ENCODE measurements at places on chromosomes 4 and X. TPM values are rescaled to one million over a fixed set of nuclear protein-coding genes. Genes with fewer than 3 reads are reported as not detected.

DNA sequence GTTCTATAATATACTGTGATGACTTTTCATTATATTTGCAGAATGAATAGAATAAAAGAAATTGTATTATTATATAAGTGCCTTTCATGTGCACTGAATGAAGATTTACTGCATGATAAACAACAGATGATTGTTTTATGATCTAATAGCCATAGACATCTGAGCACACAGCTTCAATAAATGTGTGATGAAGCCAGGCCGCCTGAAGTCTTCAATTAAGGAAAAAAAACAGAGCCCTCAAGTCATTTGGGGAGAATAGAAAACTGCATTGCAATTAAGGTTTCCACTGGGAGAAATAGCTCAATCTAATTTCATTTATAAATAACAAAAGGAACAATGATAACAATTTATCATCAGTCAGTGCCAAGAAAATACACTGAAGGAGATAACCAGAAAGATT is 955.2 kb downstream of the FSTL5 start:
- DNase-seq: no peak

DNA sequence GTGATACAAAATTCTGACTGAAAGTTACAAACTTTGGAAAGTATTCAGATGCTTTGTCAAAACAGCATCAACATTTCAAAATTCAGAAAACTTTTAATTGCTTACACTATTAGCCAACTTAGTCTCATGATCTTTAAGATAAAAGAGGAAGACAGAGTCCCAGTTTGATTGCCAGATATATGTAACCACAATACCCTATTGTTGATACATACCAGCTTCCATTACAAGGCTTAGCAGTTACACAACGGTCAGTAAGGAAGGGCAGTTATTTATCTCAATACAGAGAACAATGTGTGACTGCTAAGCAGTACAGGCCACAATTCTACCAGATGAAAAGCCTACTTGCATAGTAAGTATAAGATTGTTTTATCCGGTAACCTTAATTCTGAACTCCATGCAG is 138.4 kb downstream of the SPANXN3 start:
- no peak for DNase-seq

- DNase-seq: no peak
Measured at GRCh38 chr4:7530932-7531639, 96.4 kb upstream of the PSAPL1 start.

GRCh38 chr4:79241846-79242245 is 84.0 kb downstream of the NAA11 start:
- no peak for DNase-seq

GRCh38 chr4:88320780-88321373 is 36.5 kb upstream of the PPM1K start:
- no peak for DNase-seq

DNA sequence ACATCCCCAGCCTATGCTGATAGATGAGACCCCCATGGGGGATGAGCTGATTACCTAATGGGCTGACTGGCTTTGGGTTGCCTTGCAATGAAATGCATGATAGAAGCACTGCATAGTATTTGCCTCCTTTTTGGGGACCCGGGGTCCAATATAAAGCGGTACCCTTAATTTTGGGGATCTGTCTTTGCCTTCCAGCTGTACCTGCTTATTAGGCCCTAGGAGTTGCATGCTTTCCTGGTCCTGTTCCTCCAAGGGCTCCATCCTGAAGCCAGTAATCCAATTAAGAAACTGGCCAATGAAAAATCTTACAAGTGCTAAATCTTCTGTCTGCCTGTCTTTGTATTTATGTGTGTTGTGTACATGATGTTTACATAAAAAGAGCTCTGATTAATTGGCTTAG is 791.6 kb downstream of the TRIML1 start:
- no peak for DNase-seq

The RAB39B gene
- 2.8 TPM for polyA plus RNA-seq

DNA sequence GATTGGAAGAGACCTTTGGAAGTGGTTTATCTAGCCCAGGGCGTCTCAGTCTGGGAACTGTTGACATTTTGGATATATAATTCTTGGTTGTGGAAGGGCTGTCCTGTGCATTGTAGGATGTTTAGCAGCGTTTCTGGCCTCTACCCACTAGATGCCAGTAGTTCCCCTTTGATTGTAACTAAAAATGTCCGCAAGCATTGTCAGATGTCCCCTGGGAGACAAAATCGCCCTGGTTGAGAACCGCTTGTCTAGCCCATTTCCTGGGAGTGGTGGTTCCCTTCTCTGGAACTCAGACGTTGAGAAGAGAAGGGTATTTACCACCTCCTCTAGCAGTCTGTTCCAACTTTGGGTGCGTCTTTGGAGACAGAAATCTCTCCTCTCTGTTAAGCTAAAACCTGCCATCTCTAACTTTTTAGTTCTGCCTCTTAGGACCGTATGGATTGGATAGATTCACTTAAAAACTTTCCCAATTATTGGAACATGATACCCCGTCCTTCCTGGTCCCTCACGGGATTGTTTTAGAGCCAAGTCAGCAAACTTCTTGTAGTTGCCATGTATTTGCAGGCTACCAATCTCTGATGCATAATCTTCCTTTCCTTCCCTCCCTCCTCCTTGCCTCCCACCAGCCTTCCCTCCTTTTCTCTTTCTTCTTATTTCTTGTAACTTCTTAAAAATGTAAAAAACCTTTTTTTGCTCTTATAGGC is 13.9 kb downstream of the TMEM165 start:
- DNase-seq: no peak

DNA sequence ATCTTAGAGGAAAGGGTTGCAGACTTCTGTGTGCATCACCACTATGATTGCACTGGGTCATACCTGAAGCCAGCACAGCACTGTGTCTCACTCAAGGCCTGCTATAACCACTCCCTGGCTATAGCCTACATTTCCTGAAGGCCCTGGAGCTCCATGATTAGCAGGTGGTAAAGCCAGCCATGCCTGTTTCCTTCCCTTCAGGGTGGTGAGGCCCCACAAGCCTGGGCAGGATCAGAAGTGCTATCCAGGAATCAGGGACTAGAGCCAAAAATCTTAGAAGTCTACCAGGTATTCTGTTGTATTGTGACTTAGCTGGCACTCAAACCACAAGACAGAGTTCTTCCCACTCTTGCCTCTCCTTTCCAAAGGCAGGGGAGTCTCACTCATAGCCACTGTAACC is 734.6 kb downstream of the GLUD2 start:
- DNase-seq: no peak

GRCh38 chr4:88846206-88846790 is 148.7 kb upstream of the NAP1L5 start:
- no peak for DNase-seq

DNA sequence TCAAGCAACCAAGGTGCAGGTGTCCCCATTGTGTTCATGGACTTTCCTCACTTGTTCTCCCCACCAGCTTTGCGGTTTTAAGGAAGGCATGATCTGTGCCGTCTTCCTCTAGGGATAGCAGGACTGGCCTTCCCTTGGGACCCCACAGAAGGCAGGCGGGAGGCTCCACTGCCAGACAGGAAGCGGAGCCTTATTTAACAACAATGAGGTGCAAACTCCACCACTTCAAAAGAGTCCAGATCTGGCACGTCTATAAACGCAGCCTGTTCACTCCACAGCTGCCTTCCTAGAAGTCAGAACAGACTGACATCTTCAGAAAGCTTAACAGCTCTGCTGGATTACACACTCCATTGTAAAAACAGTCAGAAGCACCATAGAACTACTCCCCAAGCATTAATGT is 1.7 kb upstream of the GPR143 start:
- DNase-seq: no peak

DNA sequence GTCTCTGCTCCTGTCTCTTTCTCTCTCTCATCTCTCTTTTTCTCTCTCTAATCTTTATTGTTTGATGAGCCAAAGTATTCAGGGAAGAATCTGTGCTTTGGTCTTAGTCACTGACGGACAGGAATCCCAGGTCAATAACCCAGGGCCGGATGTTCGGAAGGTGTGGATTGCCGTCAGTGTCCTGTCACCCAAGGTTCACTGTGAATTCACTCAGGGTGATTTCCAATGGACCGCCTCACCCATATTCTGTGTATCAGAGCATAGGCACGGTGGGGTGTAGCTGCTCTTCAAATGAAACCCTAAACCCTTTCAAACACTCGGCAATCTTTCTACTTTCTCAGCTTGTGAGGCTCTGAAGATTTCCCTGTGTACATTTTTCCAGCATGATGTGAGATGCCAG is 144.6 kb upstream of the GPC4 start:
- no peak for DNase-seq

The TRAM1L1 gene
- polyA plus RNA-seq: 16.3 TPM

GRCh38 chrX:124232523-124233201 is 99.8 kb upstream of the TEX13D start:
- no peak for DNase-seq

- no peak for DNase-seq
Measured at GRCh38 chrX:121301356-121301755, 253.9 kb downstream of the GLUD2 start.

The ATOH1 gene
- polyA plus RNA-seq: not detected

DNA sequence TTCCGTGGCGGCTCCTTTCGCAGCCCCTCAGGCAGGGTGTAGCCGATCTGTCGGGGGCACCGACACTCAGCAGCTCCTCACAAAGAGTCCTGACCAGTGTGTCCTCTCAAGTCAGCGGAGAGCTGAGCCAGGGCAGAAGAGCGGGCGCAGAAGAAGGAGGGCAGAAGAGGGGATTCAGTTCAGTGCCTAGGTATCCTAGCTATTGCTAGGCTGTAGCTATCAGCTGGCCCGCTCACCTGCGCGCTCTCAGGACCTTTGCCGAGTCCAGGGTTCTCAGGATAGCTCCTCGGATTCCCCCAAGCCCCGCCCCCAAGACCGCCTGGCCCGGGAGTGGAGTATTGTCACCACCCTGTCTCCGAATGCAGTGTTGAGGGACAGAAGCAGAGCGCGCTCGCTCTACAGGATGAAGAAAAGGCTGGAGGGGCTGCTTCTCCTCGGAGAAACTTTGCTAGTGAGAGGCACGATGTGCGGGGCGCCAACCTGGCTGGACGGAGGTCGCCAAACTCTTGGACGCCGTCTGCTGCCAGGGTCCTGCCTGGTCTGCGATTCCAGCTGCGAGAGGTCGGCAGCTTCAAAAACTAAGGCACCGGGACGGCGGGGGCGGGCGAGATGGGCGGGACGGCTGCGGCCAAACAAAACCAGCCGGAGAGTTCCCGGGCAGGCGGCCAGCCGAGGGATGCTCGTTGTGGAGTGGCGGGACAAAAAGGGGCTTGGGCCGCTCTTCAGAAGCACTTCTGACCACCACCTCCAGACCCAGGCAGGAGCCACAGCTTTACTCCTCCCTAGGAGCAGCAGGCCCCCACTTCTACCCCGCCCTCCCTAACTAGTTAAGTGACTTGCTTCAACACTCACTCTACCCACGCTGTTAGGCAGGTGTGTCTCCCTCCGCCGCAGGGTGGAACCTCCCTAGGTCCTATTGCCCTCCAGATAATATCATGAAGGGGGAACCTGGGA is at the start of gene XKRX:
XKRX (minus strand) TSS at position 258 of the 954 bp plus-strand sequence. CDS start 613 bp downstream, outside the sequence.
- no peak for DNase-seq

- no peak for DNase-seq
Measured at GRCh38 chr4:156816360-156816755, 155.2 kb downstream of the PDGFC start.

The ASB12 gene
- 0.77 TPM for polyA plus RNA-seq

The RAB40AL gene
- polyA plus RNA-seq: not detected

DNA sequence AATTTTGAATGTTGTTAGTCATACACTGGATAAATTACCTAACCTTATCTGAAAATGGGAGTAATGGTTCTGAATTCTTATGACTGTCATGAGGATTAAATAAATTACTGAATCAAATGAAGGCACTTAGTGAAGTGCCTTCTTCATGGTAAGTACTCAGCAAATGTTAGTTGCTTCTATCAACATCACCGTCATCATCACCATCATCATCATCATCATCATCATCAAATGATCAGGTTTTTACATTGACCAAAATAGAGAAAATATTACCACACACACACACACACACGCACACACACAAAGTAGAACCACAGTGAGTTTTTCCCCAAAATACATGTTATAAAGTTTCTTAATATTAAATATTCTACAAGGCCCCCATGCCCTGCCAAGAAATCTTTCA is 368.3 kb upstream of the FGF13 start:
- DNase-seq: no peak

The UGT2B15 gene
- 0.08 TPM for polyA plus RNA-seq

GRCh38 chrX:152465132-152465531 is 14.0 kb upstream of the GABRA3 start:
- DNase-seq: no peak

- no peak for DNase-seq
Measured at GRCh38 chr4:162221148-162221547, 57.3 kb upstream of the FSTL5 start.

- no peak for DNase-seq
Measured at GRCh38 chr4:142497606-142498005, 348.5 kb downstream of the INPP4B start.

The ABCE1 gene
- polyA plus RNA-seq: 80.6 TPM

The SASH3 gene
- 1.9 TPM for polyA plus RNA-seq

DNA sequence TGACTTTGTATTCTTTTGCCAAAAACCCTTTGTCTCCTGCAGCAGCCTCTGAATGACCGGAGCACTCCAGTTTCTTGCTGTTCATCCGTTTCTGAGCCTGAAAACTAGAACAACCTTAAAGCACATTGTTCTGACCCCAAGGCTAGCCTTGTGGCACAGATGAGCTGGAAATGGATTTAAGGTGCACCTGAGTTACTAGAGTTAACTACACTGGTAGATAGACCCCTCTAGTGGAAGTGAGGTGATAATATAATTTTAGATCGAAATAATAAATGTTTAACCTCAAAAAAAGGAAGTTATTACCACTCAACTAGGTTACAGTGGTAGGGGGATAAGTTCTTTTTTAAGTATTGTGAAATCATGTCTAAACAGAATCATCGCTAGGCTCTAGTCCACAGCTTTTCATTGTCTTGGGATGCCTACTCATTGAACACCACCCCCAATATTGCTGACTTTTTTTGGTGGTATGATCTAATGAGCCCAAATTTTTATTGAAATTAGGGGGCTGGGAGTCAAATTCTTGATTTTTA is 2.7 kb downstream of the PLS3 start:
- no peak for DNase-seq

The MTMR8 gene
- polyA plus RNA-seq: 1.4 TPM

The SHOX gene
- polyA plus RNA-seq: 0.08 TPM

- DNase-seq: no peak
Measured at GRCh38 chr4:125891597-125892258, 577.0 kb downstream of the FAT4 start.

GRCh38 chr4:148557793-148558192 is 115.6 kb upstream of the NR3C2 start:
- DNase-seq: no peak

The SERPINA7 gene
- polyA plus RNA-seq: 0.14 TPM

The STAG2 gene
- polyA plus RNA-seq: 125 TPM

The CNGA1 gene
- 4.0 TPM for polyA plus RNA-seq

DNA sequence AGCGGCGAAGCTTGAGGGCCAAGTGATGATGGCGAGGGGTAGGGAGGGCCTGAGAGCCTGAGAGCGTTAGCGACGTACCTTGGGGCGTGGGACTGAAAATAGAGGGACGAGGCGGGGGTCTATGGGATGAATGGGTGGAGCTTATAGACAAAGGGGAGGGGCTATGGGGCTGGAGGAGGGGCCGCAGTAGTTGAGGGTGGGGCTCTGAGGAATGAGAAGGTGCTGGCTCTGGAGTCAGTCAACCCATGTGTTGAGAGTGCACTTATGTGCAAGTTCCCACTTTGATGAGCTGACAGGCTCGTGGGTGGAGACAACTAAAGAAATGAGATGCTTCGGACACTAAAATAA is 488 bp downstream of the TBC1D25 start:
- DNase-seq: no peak

The RNF128 gene
- 11.4 TPM for polyA plus RNA-seq

The PROM1 gene
- polyA plus RNA-seq: 31.4 TPM

All from left renal cortex interstitium (tissue), 4 donors.